ENCODE measurements at places on chromosomes 12 and 14. TPM values are rescaled to one million over a fixed set of nuclear protein-coding genes. Genes with fewer than 3 reads are reported as not detected.
A peak's percentile ranks its signal among the peaks of the same experiment; 100 is the strongest.

- no peak for DNase-seq
Measured at GRCh38 chr14:98977451-98977850, 294.5 kb downstream of the BCL11B start.

DNA sequence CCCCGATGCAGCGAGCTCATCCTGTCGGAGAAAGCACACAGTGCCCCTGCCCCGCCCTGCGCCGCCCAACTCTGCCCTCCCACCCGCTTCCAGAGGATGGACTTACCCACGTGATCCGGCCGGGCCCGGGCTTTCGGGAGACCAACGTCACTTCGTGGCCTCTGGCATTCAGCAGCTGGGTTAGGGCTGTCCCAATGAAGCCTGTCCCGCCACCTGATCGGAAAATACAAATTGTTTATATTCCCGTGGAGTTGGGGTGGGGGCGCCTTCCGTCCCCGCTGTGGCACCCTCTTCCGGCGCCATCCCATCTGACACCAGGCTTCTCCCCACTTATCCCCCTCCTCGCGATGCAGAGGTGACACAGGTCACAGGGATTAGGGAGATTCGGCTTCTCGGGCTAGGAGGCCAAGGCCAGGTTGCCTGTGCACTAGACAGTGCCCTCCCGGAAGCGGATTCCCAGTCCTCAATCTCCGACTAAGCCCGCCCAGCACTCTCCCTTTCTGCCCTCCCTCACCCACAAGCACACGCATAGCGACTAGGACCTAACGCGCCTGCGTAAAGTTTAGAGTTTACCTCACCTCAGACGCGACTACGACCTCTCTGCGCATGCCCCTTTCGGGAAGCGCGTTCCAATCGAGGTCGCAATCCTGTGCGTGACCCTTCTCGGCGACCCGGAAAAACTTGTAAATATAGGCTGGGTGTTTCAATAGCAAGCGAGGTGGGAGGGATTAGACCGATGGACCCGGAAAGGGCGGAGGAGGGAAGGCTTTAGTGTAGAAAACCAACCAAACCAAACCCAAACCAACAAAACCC is at the start of gene SDR39U1:
SDR39U1 (minus strand) TSS at position 537 of the 813 bp plus-strand sequence; CDS start at position 530, 7 bp downstream.
- peak; percentile 76 for DNase-seq

- no peak for DNase-seq
Measured at GRCh38 chr14:54881761-54882401, 20.7 kb downstream of the GCH1 start.

Gene GPR137C
- 3.8 TPM for total RNA-seq

- DNase-seq: no peak
Measured at GRCh38 chr14:89833120-89833532, 121.4 kb downstream of the EFCAB11 start.

Gene MSRB3
- 20.4 TPM for total RNA-seq

Gene ETFBKMT
- 2.6 TPM for total RNA-seq

- no peak for DNase-seq
Measured at GRCh38 chr12:46342562-46343033, 30.0 kb downstream of the SLC38A2 start.

Gene KCNC2
- 1.4 TPM for total RNA-seq

DNA sequence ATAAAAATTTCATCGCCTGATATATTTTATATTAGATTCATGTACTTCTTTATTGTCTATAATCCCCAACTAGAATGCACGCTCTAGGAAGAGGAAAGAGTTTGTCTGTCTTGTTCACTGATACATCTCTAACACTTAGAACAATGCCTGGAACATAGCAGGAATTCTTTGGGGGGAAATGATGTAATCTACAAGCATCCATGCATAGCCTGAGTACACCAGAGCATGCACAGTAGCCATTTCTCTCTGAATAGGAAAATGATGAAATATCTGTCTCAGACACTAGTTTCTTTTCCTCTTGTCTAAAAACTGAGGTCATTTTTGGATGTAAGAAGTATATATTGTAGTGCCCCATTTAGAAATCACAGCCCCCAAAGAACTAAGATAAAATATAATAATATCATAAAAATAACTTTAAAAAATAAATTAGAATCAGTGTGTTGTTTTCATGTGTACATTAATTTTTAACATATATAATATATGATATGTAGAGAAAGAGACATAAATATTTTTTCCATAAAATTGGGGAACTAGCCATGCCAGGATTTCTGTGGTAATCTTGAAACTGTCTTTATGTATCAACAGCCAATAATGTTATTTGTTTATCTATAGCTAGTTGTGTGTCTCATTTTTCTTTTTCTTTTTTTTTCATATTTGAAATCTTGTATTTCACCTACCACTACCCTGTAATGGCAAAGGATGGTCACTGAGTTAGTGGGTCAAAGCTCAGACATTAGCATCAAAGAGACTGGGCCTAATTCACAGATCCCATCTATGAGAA is 155.6 kb upstream of the TMCC3 start:
- no peak for DNase-seq

Gene EPYC
- not detected for total RNA-seq

GRCh38 chr14:65260786-65261185 is 151.7 kb upstream of the FUT8 start:
- no peak for DNase-seq

Gene ZDHHC17
- 65.5 TPM for total RNA-seq

DNA sequence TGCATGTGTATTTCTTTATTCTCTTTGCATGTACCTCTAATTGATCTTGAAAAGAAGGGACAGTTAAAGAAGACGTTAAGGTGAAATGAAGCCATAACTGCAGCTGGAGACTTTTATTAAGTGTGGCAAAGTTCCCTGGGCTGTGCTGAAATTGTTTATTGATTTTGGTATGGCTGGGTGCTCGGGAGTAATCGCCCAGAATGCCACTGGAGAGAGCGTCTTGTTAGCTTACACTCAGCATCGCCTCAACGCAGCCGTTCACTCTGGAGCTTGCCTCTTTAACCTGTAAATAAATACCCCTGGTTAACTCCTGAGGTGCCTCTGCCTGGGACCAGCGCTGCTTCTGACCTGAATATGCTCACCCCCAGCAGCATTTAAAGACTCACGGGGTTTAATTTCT is 98.6 kb downstream of the GPATCH2L start:
- no peak for DNase-seq

GRCh38 chr14:65069874-65070413 is 32.4 kb downstream of the MAX start:
- DNase-seq: no peak

DNA sequence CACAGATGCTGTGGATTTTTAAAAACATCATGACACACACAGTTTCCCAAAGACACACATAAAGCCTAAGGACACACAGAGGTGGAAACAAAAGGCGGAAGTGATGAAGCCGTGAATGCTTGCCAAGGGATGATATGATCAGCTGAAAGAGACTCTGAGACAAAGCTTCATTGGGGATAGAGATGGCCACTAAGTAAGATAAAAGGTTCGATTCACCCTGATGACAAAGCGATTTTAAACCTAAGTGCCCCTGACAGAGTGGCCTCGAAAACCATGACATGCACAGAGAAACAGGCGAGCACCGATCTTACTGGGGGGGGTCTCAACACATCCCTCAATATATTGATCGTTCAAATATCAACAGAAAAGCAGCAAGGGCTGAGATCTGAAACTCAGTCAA is 20.3 kb upstream of the EIF5 start:
- no peak for DNase-seq

GRCh38 chr12:106113042-106113441 is 25.7 kb downstream of the NUAK1 start:
- DNase-seq: no peak

DNA sequence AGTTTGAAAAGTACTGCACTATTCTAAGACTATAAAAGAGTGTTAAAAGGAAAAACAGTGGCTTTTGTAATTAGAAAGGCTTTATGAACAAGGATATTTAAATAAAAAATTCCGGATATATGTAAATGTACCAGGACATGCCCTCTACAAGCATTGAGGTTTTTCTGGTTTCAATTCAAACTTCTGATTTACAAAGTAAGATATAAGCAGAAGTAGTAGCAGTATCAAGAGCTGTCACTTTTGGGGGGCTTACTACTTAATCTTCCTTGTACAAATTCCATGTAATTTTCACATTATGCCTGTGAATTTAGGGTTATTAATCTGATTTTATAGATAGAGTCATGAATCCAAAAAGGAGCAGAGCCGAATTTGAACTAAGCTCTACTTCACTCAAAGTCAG is 170.3 kb upstream of the ATP2B1 start:
- DNase-seq: no peak
